Activated gamma-delta T cell treated with anti-CD3 and anti-CD28 coated beads, Interleukin-2, amount 50 U/mL, for 16 hours (primary cell): ENCODE measurements at places on chromosomes 1 and 21.

DNA sequence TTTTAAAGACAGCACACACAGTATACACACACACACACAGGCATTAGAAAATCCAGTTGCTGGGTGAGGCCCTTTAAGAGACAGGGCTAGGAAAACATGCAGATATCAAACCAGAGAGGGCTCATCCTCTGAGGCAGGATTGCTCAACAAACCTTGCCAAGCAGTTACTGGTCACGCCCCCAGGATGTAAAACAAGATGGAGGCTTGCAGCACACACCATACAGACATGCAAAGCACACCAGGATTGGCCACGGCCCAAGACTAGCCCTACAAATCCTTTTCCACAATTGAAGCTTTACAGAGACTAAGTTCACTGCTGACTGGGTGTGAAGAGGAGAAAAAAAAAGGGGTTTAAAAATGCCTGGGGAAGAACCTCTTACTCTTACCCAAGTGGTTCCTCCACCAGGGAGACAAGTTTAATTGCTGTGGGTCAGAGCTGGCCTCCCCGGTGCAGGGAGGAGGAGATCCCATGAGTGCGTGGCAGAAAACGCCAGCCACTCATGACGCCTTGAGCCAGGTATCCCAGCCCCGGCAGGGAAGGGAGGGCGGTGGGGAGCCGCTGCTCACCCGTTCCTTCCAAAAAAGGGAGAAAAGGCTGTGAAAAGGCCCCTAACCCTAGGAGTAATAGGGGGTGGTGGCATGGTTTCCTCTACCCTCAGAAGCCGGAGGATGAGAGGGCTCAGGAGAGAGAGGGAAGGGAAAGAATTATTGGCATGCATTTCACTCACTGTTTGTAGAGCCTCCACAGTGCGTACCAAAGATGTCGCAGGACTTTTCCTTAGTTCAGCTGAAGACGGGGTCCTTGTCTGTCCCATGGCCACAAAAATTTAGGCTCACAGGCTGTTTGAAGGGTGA, 594.6 kb upstream of the ZP4 start:
- no peak for DNase-seq

DNA sequence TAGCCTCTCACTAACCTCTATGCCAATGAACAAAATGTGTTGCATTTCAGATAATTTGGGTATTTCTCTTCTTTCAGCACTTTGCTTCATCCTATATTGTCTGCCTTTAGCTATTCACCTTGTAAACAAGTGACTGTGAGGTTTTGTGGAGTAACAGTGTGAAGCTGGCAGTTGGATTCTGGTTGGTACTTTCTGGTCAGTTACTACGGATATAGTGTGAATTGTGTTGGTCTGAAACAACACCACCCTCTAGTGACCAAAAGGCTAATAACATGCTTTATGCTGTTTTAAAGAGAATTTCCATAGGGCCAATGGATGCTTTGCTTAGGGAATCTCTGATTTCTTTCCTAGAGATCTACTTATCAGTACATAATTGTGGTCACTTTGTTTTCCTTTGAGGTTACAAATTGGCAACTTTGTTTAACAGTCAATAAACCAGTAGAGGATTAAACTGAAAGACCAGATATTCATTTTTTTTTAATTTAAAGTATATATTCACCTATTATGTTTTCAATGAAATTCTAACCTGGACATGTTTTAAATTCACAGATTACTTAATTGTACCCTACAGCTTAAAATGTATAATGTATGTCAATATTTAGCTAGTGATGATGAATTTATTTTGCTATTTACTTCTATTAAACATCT, 2.5 kb upstream of the PTGER3 start:
- DNase-seq = no peak

- no peak for DNase-seq
Measured at GRCh38 chr1:1435106-1435903, at the start of gene VWA1. Gene VWA1 (plus strand): TSS chr1:1435690. CDS start chr1:1435749, 59 bp downstream.

- DNase-seq = no peak
Measured at GRCh38 chr1:114574365-114574764, 7.0 kb downstream of the BCAS2 start.

DNA sequence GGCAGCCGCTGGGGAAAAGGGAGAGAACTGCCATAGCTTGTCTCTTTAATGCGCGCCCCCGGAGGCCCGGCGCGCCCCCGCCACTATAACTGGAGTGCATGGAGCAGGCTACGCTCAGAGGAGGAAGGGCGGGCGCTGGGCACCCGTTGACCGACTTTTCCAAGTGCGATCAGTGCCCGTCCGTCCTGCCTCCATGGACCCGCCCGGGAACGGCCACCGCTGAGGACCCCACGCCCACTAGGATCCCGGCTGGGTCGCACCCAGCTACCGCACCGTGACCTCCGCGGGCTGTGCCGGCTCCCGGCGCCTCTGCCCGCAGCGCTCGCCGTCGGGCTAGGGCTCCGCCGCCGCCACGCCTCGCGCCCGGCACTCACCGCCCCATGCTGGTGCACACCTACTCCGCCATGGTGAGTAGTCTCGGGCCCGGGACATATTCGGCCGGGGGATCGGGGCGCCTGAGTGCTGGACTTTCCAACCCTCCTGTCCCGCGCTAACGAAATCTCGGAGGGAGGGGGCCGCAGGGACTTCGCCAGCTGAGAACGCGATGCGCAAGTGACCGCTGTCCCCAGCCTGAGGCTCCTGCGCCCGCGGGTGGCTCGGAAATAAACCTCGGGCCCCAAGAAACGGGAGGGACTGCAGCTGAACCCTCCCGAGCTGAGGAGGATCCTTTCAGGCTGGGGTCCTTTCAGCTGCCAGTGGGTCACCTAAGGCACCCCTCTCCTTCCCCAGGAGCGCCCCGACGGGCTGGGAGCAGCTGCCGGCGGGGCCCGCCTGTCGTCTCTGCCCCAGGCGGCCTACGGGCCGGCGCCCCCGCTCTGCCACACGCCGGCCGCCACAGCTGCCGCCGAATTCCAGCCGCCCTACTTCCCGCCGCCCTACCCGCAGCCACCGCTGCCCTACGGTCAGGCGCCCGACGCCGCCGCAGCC, at the start of gene TFAP2E:
TFAP2E (plus strand) TSS at position 117 of the 927 bp plus-strand sequence; CDS start at position 381, 264 bp downstream.
- DNase-seq = no peak

- DNase-seq = no peak
Measured at GRCh38 chr1:160860840-160861505, 1.7 kb downstream of the CD244 start.

GRCh38 chr1:223228201-223228600, 85.2 kb upstream of the TLR5 start:
- DNase-seq = no peak

- no peak for DNase-seq
Measured at GRCh38 chr1:231969076-231969475, 342.5 kb downstream of the DISC1 start.

DNA sequence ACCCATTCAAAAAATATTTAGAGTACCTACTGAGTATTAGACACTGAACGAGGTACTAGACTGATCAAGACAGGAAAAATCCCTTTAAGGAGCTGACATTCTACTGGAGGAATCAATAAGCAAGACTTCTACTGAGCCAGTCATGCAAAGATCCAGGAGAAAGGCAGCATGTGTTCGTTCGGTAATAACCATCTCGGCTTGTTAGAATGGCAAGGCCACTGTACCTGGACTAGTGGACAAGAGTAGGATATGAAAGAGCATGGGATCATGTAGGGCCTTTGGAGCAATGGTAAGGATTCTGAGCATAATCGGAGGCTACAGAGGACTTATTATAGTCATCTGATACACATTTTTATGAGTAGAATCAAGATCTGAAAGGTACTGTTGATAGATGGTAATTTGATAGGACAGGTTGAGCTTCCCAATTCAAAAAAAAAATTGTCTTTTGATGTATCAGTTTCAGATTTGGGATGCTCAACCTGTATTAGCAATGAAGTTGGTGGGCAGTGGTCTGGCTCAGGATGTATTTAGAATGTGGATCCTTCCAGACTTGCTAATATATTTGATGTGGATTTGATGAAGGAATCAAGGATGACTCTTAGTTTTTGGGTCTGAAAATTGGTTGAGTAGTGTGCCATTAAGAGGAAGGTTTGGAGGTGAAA, 2.3 kb downstream of the COX20 start:
- no peak for DNase-seq

- DNase-seq = no peak
Measured at GRCh38 chr1:153526132-153526543, 9.7 kb downstream of the S100A6 start.

DNA sequence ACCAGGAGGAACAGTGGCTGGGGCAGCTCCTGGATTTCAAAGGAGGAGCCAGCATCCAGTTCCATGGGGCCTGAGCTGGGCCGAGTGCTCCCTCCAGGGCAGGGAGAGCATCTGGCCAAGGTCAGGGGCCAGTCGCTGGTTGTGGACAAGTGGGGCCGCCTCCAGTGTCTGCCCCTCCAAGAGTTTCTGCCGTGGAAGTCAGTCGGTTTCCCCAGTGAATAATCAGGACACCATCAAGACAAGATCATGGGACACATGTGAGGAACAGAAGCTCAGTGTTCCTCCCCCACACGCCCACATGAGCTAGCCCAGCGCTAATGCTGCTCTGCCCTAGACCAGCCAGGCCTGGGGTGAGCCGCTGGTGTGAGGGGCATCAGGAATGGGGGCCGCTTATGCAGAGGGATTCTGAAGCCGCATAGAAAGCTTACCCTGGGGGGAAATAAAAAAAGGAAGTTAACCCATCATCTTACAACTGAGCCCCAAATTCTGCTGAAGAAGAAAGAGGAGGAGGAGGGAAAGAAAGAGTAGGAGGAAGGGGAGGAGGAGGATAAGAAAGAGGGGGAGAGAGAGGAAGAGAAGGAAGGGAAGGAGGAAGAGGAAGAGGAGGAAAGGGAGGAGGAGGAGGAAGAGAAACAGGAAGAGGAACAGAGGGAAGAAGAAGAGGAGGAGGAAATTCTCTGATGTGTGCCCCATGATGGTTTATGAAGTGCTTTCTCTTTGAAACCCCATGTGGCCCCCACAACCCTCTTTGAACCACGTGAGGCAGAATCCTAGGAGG, 198.4 kb downstream of the MATN1 start:
- no peak for DNase-seq

GRCh38 chr1:185360714-185361113, 43.7 kb upstream of the IVNS1ABP start:
- no peak for DNase-seq

DNA sequence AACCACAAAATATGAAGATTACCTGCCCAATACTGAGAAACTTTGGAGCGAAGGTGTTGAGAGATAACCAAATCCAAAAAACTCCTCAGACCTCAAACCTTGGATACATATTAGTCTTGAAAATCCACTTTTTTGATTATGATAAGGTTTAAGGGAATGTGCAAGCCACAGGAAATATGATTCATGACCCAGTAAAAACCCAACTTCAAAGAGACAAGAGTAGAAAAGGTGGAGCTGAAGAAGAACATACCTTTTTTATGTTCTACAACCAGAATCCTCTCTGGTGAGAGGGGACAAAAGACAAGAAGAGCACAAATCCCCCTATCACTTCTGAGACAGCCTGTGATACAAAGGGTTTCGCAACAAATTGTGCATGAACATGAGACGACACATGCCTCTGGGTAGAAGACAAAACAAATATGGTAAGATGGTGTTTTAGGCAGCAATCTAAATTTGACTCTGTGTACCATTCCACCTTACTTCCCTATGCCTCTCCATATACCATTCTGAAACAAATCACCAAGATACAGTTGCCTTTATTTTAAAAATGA, 37.3 kb downstream of the COL24A1 start:
- no peak for DNase-seq

- no peak for DNase-seq
Measured at GRCh38 chr1:243963571-243963970, 87.5 kb upstream of the ZBTB18 start.

DNA sequence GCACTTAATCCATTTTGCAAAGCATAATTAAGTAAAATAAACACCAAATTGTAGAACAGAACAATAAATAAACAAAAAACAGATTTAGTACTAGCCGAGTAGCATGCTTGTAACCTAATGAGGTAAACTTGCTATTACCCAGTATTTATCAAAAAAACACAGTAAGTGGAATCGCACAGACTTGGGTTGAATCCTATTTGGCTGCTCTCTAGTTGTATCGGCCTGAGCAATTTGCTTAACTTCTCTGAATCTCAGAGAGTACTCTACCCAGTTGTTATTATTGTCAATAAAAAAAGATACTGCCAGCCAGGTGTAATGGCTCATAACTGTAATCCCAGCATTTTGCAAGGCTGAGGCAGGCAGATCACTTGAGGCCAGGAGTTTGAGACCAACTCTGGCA, 664.3 kb downstream of the ADGRL2 start:
- DNase-seq = no peak
